Endothelial cell of umbilical vein (primary cell): ENCODE measurements at places on chromosomes 11 and 22. TPM values are rescaled to one million over a fixed set of nuclear protein-coding genes. Genes with fewer than 3 reads are reported as not detected.

The TSPAN18 gene
- total RNA-seq, result 65.3 and 118 TPM in 2 replicates

The ZFTA gene
- total RNA-seq, result 25.2 and 32.0 TPM in 2 replicates

The RTN4R gene
- 1.2 and 1.3 TPM in 2 replicates for total RNA-seq

The CALCA gene
- not detected in 2 replicates for total RNA-seq

The SUSD2 gene
- total RNA-seq, result 0.18 and 0.27 TPM in 2 replicates

The MUC2 gene
- total RNA-seq, result not detected in 2 replicates

The ESAM gene
- 273 and 303 TPM in 2 replicates for total RNA-seq

The OR10V1 gene
- not detected in 2 replicates for total RNA-seq

The TCP11L1 gene
- 18.1 and 20.0 TPM in 2 replicates for total RNA-seq

The TYMP gene
- total RNA-seq, result 2.1 and 2.4 TPM in 2 replicates

The SLC22A6 gene
- not detected in 2 replicates for total RNA-seq

The KBTBD3 gene
- total RNA-seq, result 2.4 and 3.6 TPM in 2 replicates

The PRRG4 gene
- 0.09 TPM in 1 of 2 replicates, not detected in the other for total RNA-seq

The CHRM4 gene
- total RNA-seq, result 0.22 TPM in 1 of 2 replicates, not detected in the other

The MYO7A gene
- total RNA-seq, result 1.4 and 3.6 TPM in 2 replicates

The GAL gene
- 6.1 and 9.8 TPM in 2 replicates for total RNA-seq

The CDC42EP1 gene
- total RNA-seq, result 141 and 146 TPM in 2 replicates

The RCOR2 gene
- total RNA-seq, result 0.13 and 1.7 TPM in 2 replicates

The FERMT3 gene
- total RNA-seq, result 63.4 and 64.4 TPM in 2 replicates

The SAA1 gene
- not detected in 2 replicates for total RNA-seq

The PKNOX2 gene
- total RNA-seq, result 0.11 and 0.14 TPM in 2 replicates

The CADM1 gene
- total RNA-seq, result 2.6 and 2.9 TPM in 2 replicates

The MMP12 gene
- not detected in 2 replicates for total RNA-seq

The IRAG1 gene
- 0.35 and 0.38 TPM in 2 replicates for total RNA-seq

The APOBEC3B gene
- 10.3 and 13.6 TPM in 2 replicates for total RNA-seq

The ETS1 gene
- total RNA-seq, result 108 and 115 TPM in 2 replicates

The RASGRP2 gene
- 1.1 and 2.3 TPM in 2 replicates for total RNA-seq

The OR8D4 gene
- not detected in 2 replicates for total RNA-seq

The OR2D2 gene
- total RNA-seq, result 0.31 and 1.2 TPM in 2 replicates

The PRR33 gene
- not detected in 2 replicates for total RNA-seq
